ENCODE measurements at places on chromosomes 5 and 9. TPM values are rescaled to one million over a fixed set of nuclear protein-coding genes. Genes with fewer than 3 reads are reported as not detected.

DNA sequence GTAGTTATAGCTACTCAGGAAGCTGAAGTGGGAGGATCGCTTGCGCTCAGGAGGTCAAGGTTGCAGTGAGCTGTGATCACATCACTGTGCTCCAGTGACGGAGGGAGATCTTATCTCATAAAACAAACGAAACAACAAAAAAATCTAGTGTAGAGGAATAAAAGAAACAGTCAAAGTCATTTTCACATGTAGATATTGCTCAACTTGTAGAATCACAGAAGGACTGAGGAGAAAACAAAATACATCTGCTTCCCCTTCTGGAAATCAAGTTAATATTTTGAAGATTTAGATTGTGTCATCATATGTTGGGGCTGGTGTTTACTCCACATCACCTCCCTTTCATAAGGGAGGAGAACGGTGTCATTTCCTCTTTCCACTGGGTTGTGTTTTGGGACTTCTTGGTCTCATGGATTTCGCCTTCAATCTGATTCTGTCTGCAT lies 8.2 kb upstream of the SLC46A2 start:
- no peak for ATAC-seq

DNA sequence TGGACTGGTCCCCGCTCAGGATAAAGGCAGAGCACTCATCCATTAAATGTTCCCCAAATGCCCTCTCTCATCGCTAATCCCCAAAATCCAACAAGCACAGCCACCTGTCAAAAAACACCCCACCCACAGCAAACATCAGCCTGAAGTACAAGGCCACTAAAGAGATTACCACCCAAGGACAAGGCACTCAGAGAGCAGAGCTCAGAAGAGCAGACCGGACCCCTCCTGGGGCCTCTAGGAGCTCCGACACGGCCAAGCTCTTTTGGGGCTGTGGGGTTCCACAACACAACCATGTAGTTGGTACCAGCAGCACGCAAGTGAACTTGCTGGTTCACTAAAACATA lies 9.8 kb downstream of the VDAC1 start:
- no peak for ATAC-seq

GRCh38 chr9:134807716-134808446 lies 72.7 kb upstream of the FCN2 start:
- ATAC-seq: no peak

GRCh38 chr5:127056896-127057295 lies 16.4 kb downstream of the C5orf63 start:
- no peak for ATAC-seq

GRCh38 chr5:54195701-54196100 lies 114.7 kb downstream of the ARL15 start:
- no peak for ATAC-seq

DNA sequence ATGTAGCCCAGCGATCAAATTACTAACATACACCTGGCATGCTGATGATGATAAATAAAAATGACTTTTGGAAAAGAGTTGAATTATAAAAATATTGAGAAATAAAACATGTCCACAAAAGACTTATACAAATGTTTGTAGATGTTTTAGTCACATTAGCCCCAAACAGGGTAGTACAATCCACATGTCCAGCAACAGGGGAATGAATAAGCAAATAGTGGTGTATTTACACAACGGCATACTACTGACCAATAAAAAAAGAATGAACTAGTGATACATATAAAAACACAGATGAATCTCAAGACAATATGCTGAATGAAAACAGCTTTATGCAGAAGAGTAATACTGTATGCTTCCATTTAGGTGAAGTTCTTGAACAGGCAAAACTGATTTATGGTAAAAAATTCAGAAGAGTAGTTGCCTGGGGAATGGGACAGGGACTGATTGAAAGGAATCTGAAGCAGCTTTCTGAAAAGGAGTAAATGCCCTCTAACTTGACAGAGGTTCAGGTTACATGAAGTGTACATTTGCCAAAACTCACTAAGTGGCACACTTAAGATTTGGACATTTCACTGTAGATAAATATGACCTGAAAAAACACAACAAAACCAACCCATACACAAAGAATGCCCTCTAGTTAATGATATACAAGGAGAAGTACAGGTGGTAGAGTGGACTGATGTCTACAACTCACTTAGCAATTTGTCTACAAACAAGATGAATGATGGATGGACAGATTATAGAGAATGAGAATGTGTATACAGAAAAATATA lies 35.4 kb downstream of the ACTL7A start:
- ATAC-seq: no peak

DNA sequence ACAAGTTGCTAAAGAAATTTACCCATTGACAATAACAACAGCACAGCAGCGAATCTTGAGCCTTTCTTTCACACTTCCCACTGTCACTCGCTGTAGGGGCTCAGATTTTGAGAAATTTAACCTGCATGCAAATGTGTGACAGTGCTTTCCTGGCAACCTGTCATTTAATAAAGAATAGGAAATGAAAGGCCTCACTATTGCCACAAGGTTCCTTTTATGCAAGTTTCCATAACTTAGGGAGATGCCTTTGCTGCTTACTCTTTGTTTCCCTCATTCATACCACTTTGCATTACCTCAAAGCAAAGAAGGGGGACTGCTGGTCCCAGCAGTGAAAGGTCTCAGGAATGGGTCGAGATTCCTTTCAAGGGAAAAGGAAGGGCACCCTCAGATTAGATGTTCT lies 49.5 kb downstream of the PTCD2 start:
- ATAC-seq: no peak

- ATAC-seq: no peak
Measured at GRCh38 chr5:71925608-71926091, 181.6 kb upstream of the MAP1B start.

GRCh38 chr5:116479776-116480675 lies 94.6 kb downstream of the SEMA6A start:
- no peak for ATAC-seq

DNA sequence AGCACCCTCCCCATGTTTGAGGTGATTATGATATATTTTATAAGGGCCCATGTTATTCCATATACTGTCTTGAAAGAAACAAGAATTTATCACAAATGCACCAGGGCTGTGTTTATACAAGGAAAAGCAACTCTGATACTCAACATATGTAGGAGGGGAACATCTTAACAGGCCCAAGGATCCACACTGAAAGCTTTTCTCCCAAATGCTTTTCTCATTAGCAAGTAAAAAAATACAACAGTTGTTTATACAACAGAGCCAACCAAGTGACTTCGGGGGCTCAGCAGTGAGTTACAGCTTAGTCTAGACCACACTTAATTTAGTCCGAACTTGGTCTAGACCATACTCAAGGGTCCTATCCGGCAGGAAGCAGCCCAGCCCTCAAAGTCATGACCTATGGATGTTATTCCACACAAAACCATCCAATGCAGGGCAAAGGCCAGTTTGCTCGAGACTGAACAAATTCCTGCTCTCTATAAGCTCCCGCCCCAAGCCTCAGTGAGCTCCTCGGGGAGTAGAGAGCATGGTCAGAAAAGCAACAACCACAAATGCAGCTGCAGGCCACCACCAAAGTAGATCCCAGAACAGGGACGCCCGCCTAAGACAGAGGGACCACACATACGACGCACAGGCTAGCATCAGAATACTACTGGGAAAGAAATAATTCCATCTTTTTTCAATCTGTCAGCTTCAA lies 6.8 kb downstream of the GZMK start:
- no peak for ATAC-seq

DNA sequence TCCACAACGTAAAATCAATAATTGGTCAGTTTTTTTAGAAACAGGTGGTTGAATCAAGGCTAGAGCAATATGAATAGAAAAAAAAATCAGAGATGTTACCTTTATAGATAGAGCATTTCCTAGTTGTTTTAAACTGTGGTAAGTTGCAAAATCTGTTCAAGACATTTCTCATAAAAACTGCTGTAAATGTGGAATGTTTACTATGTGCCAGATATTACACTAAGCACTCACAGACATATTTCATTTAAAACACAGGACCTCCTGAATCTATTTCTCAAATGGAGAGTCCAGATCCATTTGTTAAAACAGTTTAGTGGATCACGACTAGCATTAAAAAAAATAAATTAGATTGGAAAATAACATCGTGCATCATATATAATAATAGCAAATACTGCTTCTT lies 570.0 kb upstream of the ZNF608 start:
- no peak for ATAC-seq

- ATAC-seq: no peak
Measured at GRCh38 chr9:88391921-88392320, 3.7 kb downstream of the SPIN1 start.

DNA sequence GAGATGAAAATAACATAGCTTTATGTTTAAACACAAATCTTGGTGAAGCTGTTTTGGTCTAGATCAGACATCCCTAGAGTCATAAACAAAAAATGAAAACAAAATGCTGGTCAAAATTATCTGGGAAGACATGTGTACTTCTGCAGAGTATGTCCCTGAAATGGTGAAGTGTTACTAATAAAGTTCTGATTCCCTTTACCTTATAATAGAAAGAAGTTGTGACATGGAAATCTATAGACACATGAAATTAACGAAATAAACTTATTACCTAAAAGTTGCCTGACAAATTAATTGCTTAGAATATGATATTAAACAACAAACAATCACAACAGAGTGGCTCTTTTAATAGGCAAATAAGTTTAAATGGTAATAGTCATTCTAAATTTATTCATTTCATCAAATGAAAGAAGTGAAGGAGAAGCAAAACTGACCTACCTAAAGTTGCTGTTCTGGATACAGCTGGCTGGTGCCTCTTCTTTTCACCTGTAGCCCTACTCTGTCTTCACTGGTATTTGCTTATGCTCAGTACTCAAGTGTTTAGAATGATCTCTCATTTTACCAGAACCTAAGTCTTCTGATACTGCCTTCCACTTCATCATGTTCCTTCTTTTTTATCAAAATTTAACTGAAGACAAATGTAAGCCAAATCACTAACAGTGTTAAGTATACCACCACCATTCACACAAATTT lies 38.8 kb downstream of the FNIP1 start:
- no peak for ATAC-seq

DNA sequence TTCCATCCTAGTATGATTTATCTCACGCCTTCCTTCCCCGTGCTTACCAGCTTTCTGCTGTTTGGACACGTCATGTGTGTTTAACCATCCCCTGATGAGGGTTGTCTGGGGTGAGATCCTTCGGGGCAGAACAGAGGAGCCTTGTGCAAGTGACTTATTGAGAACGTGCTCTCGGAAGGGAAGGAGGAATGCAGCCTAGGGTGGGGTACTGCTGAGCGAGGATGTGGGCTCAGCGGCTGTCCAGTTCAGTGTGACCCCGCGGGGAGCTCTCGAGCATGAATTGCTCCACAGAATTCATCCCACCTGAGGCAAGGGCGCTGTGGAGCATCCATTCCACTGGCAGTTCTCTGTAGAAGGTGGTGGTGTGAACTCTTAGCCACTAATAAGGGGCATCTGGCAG lies 4.0 kb downstream of the MYOZ3 start:
- ATAC-seq: no peak

- no peak for ATAC-seq
Measured at GRCh38 chr5:143072734-143073133, 302.6 kb downstream of the ARHGAP26 start.

- ATAC-seq: no peak
Measured at GRCh38 chr9:97591535-97591934, 41.6 kb downstream of the TSTD2 start.

The CMBL gene
- 0.80 TPM for total RNA-seq

The WDR36 gene
- 58.7 TPM for total RNA-seq

The NKD2 gene
- 1.2 TPM for total RNA-seq

All from activated T-helper 17 cell treated with anti-CD3 and anti-CD28 coated beads, Interleukin-2, amount 50 U/mL, for 72 hours (primary cell).